ENCODE measurements at places on chromosomes 4 and X.

GRCh38 chr4:186688150-186688943 is 35.3 kb downstream of the FAT1 start:
- no peak for DNase-seq

DNA sequence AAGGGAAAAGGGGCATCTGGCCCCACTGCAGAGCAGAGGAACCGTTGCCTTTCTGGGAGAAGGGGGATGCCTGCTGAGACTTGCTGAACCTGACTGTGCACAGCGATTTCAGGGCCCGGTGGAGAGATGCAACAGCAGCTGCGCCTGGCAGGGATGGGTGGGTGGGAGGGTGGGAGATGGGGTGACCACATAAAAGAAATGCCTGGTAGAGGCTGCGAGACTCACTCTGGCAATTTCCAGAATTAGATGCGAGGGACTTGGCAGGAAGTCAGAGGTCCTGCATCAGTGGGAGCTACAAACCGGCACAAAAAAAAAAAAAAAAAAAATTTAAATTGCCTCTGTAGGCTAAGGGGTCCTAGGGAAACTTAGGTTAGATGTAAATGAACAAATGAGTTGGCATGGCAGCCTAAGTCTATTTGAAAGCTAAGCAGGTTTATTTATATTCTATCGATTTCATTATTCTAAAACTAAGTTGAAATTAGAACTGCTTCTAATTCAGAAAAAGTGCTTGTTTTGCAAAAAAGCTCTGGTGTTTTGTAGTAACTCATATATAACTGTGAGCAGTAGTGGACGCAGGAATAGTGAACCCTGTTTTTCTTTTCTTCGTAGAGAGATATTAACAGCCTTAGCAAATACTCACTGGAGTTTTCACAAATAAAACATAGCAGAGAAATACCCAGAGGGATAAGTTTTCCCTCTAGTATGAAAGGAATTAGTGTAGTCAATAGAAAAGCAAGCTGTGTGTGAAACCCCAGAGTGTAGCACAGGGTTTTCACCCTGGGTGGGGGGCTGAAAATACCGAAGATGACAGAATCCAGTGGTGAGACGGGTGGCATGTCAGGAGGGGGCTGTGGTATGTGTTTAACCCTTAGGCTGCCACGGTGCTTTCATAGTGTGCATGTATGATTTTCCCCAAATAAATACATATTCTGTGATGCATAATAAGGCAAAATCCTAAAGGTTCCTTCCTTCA is 130.1 kb downstream of the EGF start:
- no peak for DNase-seq

GRCh38 chr4:119299741-119300100 is 22.2 kb downstream of the FABP2 start:
- no peak for DNase-seq

DNA sequence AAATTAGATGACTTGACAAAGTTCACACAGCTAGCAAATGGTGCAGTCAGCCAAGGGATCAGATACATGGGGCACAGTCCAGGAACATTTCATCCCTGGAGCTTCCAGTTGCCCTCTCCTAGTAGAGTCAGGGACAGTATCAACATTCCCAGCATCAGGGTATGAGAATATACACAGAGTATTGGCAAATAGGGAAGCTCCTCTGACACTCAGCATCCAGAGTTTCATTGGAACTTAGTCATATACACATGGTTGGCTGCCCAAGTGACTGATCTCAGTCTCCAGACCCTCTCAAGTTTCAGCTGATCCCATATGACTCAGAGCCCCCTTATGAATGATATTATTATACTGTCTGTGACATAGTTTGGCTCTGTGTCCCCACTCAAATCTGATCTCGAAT is 13.7 kb upstream of the KCTD8 start:
- DNase-seq = no peak

DNA sequence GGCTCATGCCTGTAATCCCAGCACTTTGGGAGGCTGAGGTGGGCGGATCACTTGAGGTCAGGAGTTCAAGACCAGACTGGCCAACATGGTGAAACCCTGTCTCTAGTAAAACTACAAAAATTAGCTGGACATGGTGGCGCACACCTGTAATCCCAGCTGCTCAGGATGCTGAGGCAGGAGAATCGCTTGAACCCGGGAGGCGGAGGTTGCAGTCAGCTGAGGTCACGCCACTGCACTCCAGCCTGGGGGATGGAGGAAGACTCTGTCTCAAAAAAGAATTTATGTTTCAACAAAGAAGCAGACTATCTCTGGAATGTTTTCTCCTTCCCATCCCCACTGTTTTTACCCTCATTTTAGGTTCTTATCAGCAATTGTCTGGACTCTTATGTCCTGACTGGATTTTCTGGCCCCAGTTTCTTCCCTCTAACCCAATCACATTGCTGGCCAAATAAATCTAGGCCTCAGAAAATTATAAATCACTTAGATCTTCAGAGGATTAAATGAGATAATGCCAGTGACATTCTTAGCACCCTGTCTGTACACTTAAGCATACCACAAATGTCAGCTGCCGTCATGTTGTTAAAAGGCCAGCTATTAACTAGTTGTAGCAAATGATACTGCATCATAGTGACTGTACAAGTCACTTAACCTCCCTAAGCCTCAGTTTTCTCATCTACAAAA is 44.9 kb upstream of the PRSS48 start:
- no peak for DNase-seq

GRCh38 chr4:184275766-184276165 is 58.1 kb upstream of the ENPP6 start:
- no peak for DNase-seq

GRCh38 chr4:110680265-110680664 is 57.4 kb upstream of the PITX2 start:
- DNase-seq = no peak

- DNase-seq = no peak
These were observed 25.9 kb upstream of the ESX1 start for GRCh38 chrX:104280609-104281008.

GRCh38 chr4:43709443-43709842 is 739.2 kb downstream of the KCTD8 start:
- DNase-seq = no peak
